ENCODE measurements at places on chromosomes 16 and 17.

GRCh38 chr17:77038884-77039555 lies 101.7 kb upstream of the SEC14L1 start:
- no peak for DNase-seq

DNA sequence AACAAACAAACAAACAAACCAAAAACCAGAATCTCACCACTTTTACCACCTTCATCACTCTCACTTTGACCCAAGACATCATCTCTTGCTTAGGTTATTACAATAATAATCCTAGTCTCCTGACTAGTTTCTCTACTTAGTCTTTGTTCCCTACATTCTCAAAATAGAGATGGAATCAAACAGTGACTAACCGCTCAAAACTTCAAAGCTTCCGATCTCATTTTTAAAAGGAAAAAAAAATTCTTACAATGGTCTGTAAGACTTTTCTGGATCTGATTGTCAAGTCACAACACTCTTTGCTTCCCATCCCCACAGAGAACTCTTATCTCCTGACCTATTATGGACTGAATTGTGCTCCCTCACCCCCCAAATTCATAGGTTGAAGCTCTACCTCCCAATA lies 60.9 kb downstream of the SPAG9 start:
- no peak for DNase-seq

- no peak for DNase-seq
Observed at GRCh38 chr17:41806685-41807445, 4.9 kb downstream of the P3H4 start.

- DNase-seq = no peak
Observed at GRCh38 chr16:68732741-68733399, 4.2 kb upstream of the CDH1 start.

DNA sequence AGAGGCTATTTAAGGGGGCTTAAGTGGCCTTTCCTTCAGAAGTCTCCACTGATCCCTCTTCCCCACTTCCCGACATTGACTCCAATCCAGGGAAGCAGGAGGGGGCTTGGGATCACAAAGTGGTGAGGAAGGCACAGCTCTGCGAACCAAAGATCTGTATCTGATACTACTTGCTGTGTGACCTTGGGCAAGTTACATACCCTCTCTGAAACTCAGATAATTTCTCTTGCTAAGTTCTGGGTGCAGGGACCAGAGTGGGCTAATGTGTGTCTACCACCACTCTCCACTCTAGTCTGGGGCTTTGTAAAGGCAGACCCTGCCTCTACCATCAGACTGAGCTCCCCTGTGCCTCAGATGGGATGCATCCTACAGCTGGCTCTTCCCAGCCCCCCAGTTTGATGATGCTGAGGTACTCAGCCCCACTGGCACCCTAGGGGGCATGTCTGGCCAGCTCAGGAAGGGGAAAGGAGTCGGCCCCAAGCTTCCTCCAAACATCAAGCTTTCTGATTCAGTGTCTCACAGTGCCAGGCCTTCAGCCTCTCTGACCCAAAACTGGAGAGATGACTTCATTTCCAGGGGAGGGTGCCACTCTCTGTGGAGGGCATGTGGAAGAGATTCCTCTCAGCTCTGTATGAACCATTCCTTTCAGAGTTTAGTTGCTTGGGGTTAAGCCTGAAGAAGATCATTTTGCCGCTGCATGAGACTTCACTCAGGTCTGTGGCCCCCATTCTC lies 10.9 kb downstream of the DLX4 start:
- no peak for DNase-seq

GRCh38 chr17:1726626-1727257 lies 2.2 kb downstream of the WDR81 start:
- no peak for DNase-seq

GRCh38 chr16:53732296-53732929 lies 28.5 kb downstream of the FTO start:
- no peak for DNase-seq

- DNase-seq = no peak
Observed at GRCh38 chr16:48067388-48067787, 88.4 kb downstream of the ABCC12 start.

- DNase-seq = no peak
Observed at GRCh38 chr16:20175358-20175757, 101.7 kb upstream of the GPR139 start.

GRCh38 chr17:78694805-78695531 lies 87.1 kb downstream of the CYTH1 start:
- DNase-seq = no peak
